ENCODE measurements at places on chromosomes 5 and 9. TPM values are rescaled to one million over a fixed set of nuclear protein-coding genes. Genes with fewer than 3 reads are reported as not detected.

DNA sequence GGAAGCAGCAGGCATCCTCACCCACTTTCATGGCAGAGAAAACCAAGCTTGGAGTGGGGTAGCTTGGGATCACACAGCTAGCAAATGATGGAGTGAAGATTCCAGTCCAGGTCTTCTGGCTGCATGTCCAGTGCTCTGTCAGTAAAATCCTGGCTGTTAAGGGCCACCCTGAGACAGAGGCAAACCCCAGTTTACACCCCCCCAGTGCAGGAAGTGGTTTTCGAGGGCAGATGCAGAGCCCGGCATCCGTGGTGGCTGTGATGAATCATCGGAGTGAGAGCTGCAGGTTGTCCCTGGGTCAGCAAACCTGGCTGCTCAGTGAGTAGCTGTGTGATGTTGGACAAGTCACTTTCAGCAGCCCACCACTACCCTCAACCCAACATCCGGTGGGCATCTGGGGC lies 115.4 kb downstream of the RGS3 start:
- no peaks in the 10 kb centered on the region for H3K36me3 ChIP-seq
- DNase-seq = peak; percentile 89
- H3K27me3 ChIP-seq = no peaks in the 10 kb centered on the region
- H3K27ac ChIP-seq = peak overlapping the region; percentile 90
- H3K4me1 ChIP-seq = peaks cover 6% of the 10 kb centered on the region

LRRC70 gene
- total RNA-seq = 13.1 TPM

DNA sequence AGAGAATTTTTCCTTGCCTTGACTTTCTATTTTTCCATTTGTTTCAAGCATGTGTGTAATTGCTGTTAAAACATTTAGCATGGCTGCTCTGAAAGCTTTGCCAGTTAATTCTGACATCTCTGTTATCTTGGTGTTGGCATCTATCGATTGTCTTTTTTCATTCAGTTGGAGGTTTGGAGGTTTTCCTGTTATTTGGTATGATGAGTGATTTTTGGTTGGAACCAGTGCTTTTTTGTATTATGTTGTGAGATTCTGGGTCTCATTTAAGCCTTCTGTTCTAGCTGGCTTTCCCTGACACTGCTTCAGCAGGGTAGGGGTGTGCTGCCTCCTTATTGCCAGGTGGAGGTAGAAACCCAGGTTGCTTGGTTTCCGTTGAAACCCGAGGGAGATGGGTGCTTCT lies 40.9 kb upstream of the DHFR start:
- H3K36me3 ChIP-seq = no peaks in the 10 kb centered on the region
- DNase-seq = no peak
- no peak overlapping the region for H3K27ac ChIP-seq

GRCh38 chr9:95080961-95081647 lies 236.4 kb downstream of the FANCC start:
- peaks cover 6% of the 10 kb centered on the region for H3K36me3 ChIP-seq
- H3K27me3 ChIP-seq = no peaks in the 10 kb centered on the region
- H3K4me1 ChIP-seq = peaks cover 3% of the 10 kb centered on the region

- H3K4me1 ChIP-seq = no peaks in the 10 kb centered on the region
- H3K27ac ChIP-seq = no peak overlapping the region
- H3K36me3 ChIP-seq = peaks cover 4% of the 10 kb centered on the region
- no peak overlapping the region for H3K4me3 ChIP-seq
- no peaks in the 10 kb centered on the region for H3K27me3 ChIP-seq
Measured at GRCh38 chr9:134778841-134779411, 101.7 kb upstream of the FCN2 start.

HRH2 gene
- total RNA-seq = 15.3 TPM

- no peak for DNase-seq
- H3K36me3 ChIP-seq = no peaks in the 10 kb centered on the region
- H3K4me3 ChIP-seq = no peak overlapping the region
- H3K27ac ChIP-seq = no peak overlapping the region
- H3K27me3 ChIP-seq = no peaks in the 10 kb centered on the region
Measured at GRCh38 chr5:124918618-124919017, 172.2 kb upstream of the ZNF608 start.

IL5 gene
- not detected for total RNA-seq

LHX3 gene
- total RNA-seq = not detected

- DNase-seq = no peak
- H3K36me3 ChIP-seq = no peaks in the 10 kb centered on the region
- H3K4me3 ChIP-seq = no peak overlapping the region
- no peaks in the 10 kb centered on the region for H3K4me1 ChIP-seq
- H3K27me3 ChIP-seq = no peaks in the 10 kb centered on the region
Measured at GRCh38 chr5:137115152-137115551, 384.0 kb downstream of the SPOCK1 start.

LEAP2 gene
- 1.3 TPM for total RNA-seq

- no peak overlapping the region for H3K27ac ChIP-seq
- H3K4me1 ChIP-seq = no peaks in the 10 kb centered on the region
- no peaks in the 10 kb centered on the region for H3K36me3 ChIP-seq
- DNase-seq = no peak
- H3K4me3 ChIP-seq = no peak overlapping the region
Measured at GRCh38 chr5:136682986-136683385, 317.6 kb upstream of the TRPC7 start.

GRCh38 chr5:156715287-156715686 lies 134.8 kb upstream of the PPP1R2B start:
- H3K27me3 ChIP-seq = no peaks in the 10 kb centered on the region
- no peak overlapping the region for H3K27ac ChIP-seq
- H3K4me1 ChIP-seq = no peaks in the 10 kb centered on the region
- H3K36me3 ChIP-seq = no peaks in the 10 kb centered on the region
- no peak overlapping the region for H3K4me3 ChIP-seq

DNA sequence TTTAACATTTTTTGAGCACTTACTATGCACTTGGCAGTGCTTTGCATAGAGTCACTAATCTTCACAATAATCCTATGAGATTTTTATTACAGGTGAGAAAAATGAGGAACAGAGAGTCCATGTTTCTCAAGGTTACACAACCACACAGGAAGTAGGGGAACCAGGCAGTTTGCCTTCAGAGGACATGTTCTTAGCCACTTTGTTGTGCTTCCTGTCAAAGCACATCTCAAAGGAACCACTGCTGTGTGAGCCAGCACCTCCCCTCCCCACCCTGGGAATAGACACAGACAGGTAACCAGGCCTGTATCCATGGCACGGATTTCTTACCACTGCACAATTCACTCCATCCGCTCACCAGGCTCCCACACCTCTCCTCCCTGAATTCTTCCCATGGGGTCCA lies 6.3 kb upstream of the DNAJB5 start:
- no peaks in the 10 kb centered on the region for H3K4me1 ChIP-seq
- H3K36me3 ChIP-seq = no peaks in the 10 kb centered on the region
- H3K27me3 ChIP-seq = no peaks in the 10 kb centered on the region
- no peak overlapping the region for H3K4me3 ChIP-seq
- no peak for DNase-seq

DIMT1 gene
- total RNA-seq = 23.1 TPM

DNA sequence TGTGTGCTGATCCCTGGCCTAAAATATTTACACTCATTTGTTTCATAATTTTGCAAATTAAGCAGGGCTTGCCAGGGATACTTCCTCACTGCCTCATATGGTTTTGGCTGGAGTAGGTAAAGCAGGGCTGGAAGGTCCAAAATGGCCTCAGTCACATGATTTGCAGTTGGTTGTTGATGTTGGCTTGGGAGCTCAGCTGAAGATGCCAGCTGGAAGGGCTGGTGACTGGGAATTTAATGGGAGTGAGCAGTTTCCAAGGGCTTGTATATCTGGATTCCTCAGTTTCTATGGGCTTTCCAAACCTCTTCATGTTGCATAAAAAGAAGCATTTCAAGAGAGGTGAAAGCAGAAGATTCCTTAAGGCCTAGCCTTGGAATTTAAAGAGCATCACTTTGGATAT lies 729.3 kb downstream of the CDH18 start:
- no peak overlapping the region for H3K27ac ChIP-seq
- DNase-seq = peak; percentile 43
- H3K4me3 ChIP-seq = no peak overlapping the region

DNA sequence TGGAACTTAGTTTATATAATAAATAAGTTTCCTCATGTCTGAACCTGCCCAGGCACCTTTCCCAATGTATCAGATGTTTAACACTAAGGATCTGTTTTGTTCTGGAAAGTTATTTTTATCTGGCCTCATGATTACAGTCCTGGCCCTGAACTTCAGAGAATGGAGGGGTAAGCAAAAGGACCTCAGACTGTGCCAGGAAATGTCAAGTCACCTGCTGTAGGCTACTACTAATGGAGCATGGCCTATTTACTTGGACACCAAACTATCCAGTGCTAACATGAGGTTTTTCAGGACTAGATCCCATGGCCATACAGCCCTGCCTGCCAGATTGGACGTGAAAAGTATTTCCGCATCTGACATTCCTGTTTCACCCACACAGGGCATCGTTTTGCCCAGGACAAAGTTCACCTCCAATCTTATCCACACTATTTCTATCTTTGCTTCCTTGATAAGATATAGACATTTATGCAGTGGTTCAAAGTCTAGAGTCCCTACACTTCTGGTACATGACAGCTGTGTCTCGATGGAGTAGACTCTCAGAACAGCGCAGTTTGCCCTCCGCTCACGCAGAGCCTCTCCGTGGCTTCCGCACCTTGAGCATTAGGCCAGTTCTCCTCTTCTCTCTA lies at the start of gene BTNL8:
TSS of gene BTNL8 (plus strand) at position 539 of the 626 bp plus-strand sequence. CDS start 152 bp downstream, outside the sequence.
- no peak within 1 kb of the TSS for H3K27ac ChIP-seq
- DNase-seq = no peak

WDR36 gene
- total RNA-seq = 26.1 TPM

DNA sequence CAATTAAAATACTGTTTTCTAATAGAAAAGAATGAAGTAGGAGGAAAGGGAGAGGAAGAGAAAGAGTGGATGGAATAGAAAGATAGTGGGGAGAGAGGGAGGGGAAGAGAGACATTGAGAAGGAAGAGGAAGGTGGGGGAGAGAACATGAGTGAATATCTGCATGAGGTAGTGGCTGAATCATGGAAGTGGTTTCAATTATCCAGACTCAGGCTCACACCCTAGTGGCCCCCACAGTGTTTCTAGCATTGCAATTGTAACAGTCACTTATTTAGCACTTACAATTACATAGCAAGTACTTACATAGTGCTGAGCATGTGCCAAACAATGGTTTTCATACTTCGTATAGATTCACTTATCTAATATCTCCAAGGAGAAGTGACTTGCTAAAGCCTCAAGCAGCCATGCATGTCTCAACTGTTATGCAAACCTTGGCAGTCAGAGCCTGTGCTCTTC lies 72.7 kb downstream of the CAST start:
- H3K4me1 ChIP-seq = no peaks in the 10 kb centered on the region
- no peak overlapping the region for H3K27ac ChIP-seq
- no peak for DNase-seq
- no peaks in the 10 kb centered on the region for H3K27me3 ChIP-seq
- H3K4me3 ChIP-seq = no peak overlapping the region
- H3K36me3 ChIP-seq = no peaks in the 10 kb centered on the region

IRX4 gene
- total RNA-seq = not detected

DNAI1 gene
- total RNA-seq = not detected

CMBL gene
- 20.2 TPM for total RNA-seq

- peaks cover 8% of the 10 kb centered on the region for H3K4me1 ChIP-seq
- no peak for DNase-seq
- H3K27ac ChIP-seq = no peak overlapping the region
- H3K36me3 ChIP-seq = no peaks in the 10 kb centered on the region
- no peaks in the 10 kb centered on the region for H3K27me3 ChIP-seq
Measured at GRCh38 chr5:33231935-33232334, 208.8 kb upstream of the TARS1 start.

CD274 gene
- total RNA-seq = 5.7 TPM

GPR150 gene
- total RNA-seq = not detected

DNA sequence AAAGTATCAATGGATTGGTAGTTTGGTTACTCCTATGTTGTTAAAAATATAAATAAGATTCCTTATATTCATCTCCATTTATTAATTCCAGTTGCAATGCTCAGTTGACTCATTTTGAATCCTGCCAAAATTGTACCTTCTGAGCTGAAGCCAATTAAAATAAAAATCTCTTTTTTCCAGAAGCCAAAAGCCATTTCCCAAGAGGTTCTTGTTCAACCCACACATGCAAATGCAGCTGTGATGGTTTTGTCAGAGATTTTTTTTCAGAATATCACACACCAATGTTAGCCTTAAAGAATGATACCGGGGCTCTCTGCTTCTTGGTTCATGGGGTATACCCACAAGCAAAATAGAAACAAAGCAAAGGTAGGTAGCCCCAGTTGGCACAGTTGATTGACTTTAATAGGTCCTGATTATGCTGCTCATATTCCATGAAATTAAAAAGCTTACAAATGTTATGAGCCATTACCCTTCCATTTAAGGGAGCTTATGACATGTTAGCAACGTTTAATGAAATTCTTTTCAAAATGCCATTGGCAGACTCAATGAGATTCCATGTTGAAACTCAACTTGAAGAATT lies 208.0 kb downstream of the SGCD start:
- no peaks in the 10 kb centered on the region for H3K27me3 ChIP-seq
- H3K4me1 ChIP-seq = peaks cover 6% of the 10 kb centered on the region
- H3K36me3 ChIP-seq = no peaks in the 10 kb centered on the region
- no peak overlapping the region for H3K4me3 ChIP-seq
- no peak for DNase-seq
- no peak overlapping the region for H3K27ac ChIP-seq

DNA sequence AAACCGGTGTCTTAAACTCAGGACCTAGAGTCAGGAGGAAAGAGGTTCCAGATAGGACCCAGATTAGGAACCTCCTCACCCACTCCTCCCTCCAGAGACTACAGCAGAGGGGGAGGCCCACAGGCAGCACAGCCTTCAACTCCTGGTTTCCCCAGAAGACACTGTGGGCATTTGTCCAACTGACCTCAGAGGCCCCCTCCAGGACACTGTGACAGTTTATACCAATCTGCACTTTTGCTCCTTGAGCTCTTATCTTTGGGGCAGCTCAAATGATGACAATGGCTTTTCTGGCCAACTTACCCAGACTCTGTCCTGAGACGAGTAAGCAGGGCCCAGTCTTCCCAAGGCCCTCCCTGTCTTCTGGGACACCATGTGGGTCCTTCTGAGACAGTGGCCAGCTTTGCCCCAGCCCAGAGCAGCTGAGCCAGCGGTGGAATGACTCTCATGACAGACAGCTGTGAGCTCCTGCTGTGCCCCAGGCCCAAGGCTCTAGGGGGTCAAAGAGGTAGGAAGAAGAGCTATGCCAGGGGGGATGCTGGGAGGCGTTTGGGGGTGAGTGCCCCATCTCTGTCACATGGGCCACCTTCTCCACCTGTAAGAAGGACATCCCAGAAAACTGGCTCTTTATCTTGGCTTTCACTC lies 14.3 kb downstream of the OR2V2 start:
- H3K36me3 ChIP-seq = no peaks in the 10 kb centered on the region
- no peak for DNase-seq
- no peak overlapping the region for H3K4me3 ChIP-seq
- no peaks in the 10 kb centered on the region for H3K27me3 ChIP-seq
- H3K4me1 ChIP-seq = no peaks in the 10 kb centered on the region
- H3K27ac ChIP-seq = no peak overlapping the region

KCNV2 gene
- not detected for total RNA-seq

SPINK1 gene
- 17.0 TPM for total RNA-seq

DNA sequence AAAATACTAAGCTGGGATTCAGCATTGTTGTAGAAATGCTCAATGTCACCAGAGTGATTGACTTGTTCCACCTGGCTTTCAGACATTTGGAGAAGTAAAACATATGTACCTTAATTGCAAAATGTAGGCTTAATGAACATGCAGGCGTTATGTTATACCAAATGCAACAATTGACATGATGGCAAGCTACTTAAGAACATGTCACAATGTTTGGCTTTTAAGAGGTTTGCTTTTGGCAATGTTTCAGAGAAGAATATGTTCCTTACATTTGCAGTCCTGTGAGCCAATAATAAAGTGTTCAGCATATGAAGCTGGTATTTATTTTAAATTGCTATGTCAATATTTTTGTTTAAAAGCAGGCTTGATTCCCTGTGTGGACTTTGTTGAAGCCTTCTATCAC lies 111.7 kb upstream of the NUDT12 start:
- no peaks in the 10 kb centered on the region for H3K4me1 ChIP-seq
- no peak for DNase-seq
- H3K4me3 ChIP-seq = no peak overlapping the region
- H3K27ac ChIP-seq = no peak overlapping the region
- H3K36me3 ChIP-seq = no peaks in the 10 kb centered on the region
- H3K27me3 ChIP-seq = no peaks in the 10 kb centered on the region
